ENCODE measurements at places on chromosomes 2 and 18.

GRCh38 chr2:203690117-203690431 is 16.4 kb upstream of the CD28 start:
- no peak for DNase-seq

DNA sequence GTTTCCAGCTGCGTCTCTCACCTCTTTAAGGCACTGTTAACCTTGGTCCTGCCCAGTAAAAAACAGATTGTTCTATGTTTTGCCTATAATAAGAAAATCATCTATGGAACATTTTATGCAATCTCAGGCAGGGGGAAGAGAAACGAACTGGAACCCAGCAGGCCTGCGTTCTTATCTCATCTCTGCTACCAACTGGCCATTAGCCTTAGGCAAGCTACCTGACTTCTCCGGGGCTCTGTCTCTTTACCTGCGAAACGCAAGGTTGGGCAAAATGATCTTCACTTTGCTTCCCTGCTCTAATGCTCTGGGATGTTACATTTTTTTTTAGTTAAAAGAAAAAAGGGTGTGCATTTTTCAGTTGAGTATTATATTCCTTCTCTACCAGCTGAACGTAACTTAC is 70.5 kb upstream of the WIPF1 start:
- DNase-seq = no peak

DNA sequence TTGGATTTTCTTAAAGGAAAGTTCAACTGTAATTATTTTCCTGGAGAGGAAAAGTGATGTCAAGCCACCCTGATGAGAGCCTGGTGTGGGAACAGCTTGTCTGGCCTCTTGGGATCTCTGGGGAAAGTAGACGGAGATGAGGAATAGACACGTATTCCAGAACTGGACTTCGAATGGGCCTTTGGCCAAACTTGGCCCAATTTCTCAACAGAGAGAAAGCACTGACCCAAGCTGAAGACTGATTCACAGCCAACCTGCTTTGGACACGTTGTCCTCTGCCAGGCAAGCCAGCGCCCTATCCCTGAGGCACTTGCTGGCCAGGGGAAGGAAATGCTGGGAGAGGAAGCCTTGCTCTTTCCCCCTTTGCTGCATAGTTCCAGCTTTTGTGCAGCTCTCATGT is 70.8 kb upstream of the CTAGE1 start:
- DNase-seq = no peak

DNA sequence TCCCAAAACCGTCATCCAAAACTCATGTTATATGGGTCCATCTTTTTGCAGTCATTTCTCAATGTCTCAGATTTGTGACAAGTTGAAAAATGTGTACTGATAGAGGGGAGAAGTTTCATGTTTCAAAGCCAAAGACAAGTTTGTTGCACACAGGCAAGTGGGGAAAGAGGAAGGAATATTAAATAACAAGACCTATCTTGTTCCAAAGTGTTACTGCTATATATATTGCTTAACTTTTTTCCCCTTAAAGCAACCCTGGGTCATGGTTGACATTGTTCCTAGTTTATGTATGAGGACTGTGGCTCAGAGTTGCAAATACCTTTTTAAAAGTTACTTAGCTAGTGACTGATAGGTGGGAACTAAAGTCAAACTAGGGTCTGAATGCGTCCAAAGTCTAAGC is 1.7 kb downstream of the ITGA4 start:
- no peak for DNase-seq

GRCh38 chr2:64049633-64050220 is 30.5 kb upstream of the VPS54 start:
- DNase-seq = peak; percentile 76

GRCh38 chr18:12301263-12302005 is 6.6 kb upstream of the TUBB6 start:
- DNase-seq = no peak

DNA sequence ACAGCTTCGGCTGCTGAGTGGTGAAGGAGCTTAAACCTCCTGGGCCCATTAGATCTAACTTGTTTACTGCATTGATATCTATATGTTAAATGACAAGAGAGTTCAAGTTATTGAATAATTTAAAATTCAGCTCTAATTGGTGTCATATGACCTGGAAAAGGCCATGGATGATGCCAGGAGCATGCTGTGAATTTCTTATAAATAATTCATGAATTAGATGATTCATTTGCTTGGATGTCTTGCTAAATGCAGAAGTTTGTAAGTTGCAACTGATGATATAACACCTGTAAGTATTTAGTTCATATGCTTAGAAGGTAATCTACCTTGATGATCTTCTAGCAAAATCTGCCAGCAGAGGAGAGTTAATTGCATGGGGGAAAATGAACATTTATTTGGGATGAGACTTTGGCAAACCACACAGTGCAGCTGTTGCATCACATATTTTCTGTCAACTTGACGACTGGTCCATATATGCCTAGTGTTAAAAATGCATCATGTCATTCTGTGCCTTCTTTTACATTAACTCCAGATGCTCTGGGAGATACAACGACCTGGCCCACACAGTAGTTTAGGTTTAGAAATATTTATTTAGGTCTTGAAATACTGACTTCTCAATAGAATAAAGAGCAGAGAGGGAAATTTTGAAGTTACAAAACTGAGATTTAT is 226.3 kb downstream of the KIAA1328 start:
- no peak for DNase-seq

DNA sequence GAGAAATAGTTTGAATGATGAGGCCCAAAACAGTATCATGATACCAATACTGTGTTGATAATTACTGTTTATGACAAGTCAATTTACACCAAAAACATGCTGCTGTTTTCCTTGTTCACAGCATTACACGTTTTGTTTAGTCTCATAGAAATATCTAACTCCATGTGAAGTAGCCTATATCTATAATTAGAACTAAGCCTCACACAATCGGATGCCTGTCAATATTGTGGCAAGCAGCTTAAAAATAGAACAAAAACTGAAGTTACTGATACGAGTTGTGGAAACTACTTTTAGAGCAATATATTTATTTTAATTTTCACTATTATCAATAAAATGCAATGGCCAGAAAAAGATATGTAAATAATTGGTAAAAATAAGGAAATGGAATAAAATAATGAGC is 470.8 kb downstream of the ZEB2 start:
- no peak for DNase-seq

DNA sequence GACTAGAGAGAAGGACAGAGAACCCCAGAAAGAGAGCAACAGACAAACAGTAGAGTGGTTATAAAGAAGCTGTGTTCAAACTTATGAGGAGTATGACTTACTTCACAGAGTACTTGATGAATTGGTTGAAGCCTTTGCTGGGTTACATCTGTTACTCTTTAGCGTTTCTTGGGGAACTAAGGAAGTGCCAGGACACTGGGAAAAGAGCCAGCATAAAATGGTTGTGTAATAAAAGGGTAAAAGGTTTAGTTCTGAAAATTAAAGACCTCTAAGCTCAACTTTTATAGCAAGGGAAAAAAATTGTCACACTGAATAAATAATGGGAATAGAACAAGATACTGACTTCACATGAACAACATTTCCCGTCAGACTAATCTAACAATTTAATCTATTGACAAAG is 17.0 kb upstream of the STAT4 start:
- DNase-seq = no peak

DNA sequence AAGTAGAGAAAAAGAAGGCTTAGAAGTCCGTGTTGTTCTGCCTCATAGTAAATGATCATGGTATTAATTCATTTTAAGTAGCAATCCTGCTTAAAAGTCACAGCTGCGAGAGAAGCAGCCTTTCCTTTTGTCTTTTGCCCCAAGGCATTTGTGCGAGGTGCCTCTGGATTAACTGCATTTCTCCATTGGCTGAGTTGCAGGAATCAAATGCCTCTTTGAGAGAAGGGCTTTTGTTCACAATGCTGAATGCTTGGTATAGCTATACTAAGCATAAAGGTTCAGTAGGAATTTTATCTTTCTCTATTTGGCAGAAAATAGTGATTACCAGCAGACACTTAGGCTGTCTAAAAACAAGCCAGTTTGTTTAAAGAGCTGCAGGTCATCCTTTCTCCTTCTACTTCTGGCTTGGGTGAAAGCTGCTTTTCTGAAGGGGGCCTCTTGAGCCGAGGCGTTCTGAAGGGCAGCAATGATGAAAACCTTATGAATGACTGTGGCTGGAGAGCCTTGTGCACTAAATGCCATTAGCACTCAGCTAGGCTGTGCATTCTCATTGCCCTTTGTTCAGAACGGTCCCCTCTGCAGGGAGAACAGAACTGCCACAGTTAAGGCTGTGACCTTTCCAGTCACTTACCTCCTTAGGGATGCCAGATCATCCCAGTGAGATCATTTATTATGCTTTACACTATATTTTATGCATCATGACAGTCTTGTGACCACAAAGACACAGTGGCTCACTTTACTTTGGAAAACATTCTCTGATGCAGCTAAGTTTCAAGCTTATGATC is 68.8 kb upstream of the TMEM87B start:
- no peak for DNase-seq

DNA sequence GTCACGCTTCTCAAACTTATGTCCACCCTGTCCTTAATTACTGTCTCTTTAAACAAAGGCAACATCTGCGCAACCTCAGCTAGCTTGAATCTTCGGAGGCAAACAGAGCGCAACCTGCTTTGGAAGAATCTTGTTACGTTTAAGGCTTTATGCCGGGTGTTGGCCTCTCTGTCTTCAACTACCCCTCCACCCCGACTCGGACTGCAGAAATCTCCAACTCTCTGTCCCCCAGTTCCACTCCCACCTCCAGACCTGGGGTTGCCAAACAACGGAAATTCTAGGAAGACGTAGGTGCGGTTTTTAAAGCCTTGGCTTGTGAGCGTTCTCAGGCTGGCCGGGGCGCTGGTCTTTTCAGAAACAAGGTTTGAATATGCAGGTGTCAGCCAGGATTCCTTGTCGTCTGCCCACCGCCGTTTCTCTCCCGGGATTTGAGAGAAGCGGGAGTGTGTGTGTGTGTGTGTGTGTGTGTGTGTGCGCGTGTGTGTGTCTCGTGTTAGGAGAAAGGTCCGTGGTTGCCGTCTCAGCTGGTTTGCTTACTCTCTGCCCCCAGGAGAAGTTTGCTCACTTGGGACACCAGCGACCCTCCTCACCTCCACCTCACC is 1.1 kb upstream of the ONECUT2 start:
- DNase-seq = no peak

- no peak for DNase-seq
These were observed 1.5 kb downstream of the COL5A2 start for GRCh38 chr2:189178054-189178453.

- DNase-seq = no peak
These were observed 45.1 kb downstream of the LPIN2 start for GRCh38 chr18:2967820-2968219.

- no peak for DNase-seq
These were observed 36.6 kb downstream of the FAM178B start for GRCh38 chr2:96949701-96950350.

DNA sequence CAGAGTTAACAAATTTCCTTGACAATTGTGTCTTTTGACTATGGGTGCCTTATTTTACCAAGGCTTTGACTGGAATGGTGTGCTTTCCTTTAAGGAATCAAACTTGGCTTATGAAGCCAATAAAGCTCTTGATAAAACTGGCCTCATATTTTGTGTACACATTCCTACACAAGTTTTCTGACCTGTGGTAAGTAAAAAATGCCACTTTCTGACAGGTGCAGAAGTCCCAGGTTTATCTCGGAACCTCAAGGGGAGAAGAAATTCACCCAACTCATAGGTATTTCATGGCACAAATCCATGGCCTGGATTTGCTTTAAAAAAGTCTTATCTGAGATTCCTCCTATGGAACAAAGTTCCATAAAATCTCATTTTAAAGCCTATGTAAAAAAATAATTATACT is 880.6 kb upstream of the LRATD1 start:
- DNase-seq = no peak

DNA sequence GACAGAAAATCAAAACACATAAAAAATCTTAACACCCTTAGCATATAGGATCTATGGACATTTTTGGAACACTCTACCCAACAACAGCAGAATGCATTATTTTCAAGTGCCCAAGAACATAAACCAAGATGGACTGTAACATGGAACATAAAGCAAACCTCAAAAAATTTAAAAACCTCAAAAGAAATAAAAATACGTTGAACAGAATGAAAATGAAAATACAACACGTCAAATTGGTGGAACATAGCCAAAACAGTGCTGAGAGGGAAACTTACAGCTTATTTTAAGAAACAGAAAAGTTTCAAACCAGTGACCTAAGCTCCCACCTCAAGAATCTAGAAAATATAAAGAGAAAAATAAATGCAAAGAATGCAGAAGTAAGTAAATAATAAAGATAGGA is 58.3 kb upstream of the BCL2L11 start:
- DNase-seq = no peak

DNA sequence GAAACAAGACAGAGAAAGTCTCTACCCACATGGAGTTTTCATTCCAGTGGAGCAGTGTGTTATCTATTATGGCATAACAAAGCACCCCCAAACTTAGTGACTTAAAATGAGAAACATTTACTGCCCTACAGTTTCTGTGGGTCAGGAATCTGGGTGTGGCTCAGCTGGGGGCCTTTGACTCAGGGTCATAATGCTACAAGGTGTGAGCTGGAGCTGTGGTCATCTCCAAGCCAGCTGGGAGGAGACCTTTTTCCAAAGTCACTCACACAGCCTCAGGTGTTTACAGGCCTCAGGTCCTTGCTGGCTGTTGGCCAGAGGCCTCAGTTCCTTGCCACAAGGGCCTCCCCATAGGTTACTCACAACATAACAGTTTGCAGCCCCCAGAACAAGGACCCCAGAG is 169.2 kb downstream of the ETAA1 start:
- DNase-seq = no peak

DNA sequence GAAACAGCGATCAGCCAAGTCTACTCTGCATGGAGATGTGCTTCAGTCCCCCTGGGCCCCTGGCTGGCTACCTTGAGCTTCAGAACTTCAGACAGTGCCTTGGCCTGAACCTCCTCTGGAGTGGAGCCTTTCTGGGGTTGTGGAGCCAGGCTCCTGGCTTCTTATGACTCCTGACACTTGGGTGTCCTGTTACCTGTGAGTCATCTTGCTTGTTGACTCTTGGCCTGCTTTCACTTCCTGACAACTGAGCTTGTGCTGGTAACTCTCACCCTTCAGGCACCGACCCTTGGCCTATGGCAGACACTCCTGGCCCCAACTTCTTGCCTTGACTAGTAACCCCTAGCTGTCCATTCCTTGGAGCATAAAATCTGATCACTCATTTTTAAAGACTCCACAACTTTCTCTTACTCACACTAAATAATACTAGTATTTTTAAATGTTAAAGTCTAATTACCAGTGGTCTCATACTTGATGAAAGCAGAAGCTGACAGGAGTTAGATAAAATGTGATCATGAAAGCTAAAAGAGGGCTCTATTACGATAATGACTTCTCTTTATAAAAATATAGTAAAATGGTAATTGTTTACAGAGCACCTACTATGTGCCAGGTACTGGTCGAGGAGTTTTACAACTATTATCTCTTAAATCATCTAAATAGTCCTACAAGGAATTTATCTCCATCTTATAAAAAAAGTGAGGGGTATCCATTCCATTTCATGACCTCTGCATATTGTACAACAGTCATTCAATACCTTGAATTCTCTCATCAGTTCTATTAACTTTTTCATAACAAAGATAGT is 46.3 kb upstream of the VIT start:
- no peak for DNase-seq
